ENCODE measurements at places on chromosomes 7 and 10.

DNA sequence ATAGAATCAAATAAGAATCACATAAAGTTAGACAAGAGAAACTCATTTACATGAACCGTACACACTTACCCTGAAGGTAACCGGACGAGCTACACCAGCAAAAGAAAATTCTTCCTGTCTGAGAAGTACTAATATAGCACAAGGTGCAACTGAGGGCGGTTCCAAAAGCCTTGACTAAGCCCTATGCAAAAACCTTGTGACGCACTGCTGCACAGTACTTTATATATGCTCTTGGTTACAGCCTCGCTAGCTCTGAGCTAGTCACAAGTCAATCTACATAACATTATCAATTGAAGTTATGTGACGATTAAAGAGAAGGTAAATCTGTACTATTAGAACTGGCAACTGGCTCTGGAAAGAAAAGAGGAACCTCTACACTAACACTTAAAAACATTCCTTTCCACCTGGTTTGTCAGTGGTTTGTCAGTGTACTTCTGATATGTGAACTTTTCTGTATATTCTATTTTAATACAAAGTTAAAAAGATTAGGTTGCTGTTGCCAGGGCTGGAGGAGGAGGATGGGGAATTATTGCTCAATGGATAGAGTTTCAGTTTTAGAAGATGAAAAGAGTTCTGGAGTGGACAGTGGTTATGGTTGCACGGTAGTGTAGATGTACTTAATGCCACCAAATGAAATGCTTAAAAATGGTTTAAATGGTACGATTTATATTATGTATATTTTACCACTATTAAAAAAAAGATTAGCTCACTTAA is 21.6 kb downstream of the NT5C3A start:
- peak; percentile 20 for DNase-seq

GRCh38 chr10:667096-667495 is 22.4 kb downstream of the DIP2C start:
- no peak for DNase-seq

- no peak for DNase-seq
These were observed 190.1 kb downstream of the PRPF18 start for GRCh38 chr10:13776861-13777311.

- no peak for DNase-seq
These were observed 30.6 kb downstream of the TLX1 start for GRCh38 chr10:101161494-101162299.

DNA sequence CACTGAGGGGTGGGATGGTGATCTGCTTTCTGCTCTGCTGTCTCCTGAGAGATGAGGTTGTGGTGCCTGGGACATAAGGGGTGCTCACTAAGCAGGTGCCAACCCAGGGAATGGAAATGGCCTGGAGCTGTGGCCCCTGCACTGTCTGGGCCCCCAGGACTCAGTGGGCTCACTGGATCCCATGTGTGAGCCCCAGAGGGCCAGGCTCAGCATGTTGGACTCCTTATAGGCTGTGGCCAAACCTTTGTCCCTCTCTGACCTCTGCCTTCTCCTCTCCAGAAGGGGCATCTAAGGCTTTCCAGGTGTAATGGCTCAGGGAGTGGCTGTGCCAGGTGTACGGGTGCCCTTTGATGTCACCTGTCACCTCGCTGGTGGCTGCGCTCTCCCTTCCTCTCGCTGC is 56.4 kb downstream of the NEUROG3 start:
- DNase-seq: no peak

GRCh38 chr7:132557489-132558044 is 18.7 kb downstream of the PLXNA4 start:
- no peak for DNase-seq

DNA sequence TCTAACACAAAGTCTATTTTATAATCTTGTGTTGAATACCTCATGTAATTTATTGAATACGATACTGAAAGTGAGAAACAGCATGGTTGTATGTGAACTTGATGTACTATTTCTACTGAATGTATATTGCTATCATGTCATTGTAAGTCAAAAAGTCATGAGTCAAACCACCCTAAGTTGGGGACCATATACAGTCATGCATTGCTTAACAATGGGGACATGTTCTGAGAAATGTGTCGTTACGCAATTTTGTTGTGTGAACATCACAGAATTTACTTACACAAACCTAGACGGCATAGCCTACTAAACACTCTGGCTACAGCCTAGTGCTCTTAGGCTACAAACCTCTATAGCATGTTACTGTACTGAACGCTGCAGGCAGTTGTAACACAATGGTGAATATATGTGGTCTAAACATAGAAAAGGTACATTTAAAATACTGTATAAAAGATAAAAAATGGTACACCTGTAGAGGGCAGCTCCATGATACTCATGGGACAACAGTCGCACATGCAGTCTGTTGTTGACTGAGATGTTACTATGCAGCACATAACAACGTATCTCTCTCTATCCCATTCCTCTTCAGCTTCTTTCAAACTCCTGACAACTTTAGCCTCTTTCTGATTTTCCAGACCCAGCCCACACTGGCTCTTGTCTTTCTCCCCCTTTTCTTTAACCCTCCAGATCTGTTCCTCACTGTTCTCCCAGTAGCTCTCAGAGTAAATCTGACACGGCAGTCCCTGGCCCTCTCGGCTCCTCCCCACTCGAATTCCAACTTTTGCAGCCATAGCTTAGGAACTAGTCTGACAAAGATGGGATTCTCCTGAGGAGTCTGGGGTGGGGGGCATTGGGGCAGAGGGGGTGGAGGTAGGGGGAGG is 90.1 kb downstream of the SNX10 start:
- DNase-seq: no peak

DNA sequence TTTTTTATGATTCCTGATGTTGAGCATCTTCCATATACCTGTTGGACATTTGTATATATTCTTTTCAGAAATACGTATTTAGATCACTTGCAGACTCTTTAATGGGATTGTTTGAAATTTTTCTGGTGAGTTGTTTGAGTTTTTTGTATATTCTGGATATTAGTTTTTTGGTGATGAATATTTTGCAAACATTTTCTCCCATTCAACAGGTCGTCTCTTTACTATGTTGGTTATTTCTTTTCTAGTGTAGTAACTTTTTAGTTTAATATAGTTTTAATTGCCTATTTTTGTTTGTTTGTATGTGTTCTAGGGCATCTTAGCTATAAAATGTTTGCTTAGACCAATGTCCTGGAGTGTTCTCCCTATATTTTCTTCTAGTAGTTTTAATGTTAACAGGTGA is 72.7 kb downstream of the ZWINT start:
- DNase-seq: no peak

Measured in GM12892 (cell line).